ENCODE measurements at places on chromosomes 11 and 22.

DNA sequence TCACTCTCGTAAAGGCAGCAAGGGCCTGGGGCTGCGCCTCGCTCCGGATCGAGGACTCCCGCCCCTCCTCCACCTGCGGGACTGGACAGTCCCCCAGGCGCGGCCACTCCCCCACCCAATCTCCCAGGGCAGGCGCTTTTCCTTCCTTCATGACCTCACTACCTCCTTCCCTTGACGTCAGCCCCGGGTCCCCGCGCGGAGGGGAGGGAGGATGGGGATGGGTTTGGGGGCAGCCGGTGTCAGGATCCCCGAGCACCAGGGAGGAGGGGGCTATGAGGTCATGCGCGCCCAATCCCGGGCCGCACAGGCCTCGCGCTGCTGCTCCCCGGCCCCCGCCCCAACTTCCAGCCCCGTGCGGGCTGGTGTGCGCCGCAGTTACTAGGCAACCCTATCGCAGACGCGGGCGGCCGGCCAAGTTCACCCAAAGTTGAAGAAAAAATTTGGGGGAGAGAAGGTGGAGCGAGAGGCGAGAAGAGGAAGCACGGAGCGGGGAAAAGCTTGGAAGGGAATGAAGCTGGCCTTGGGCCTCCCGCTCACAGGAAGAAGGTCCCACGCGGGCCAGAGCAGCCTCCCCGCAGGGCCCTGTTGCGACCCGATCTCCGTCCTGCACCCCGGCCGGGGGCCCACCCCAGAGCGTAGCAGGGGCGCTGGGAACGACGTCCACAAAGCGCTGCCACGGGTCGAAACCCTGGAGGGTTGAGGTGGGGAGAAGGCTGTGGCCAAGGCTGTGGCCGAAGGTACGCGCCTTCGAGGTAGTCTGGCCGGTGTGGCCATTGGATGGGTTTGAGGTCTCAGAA lies 8.3 kb downstream of the WT1 start:
- no peak for DNase-seq

DNA sequence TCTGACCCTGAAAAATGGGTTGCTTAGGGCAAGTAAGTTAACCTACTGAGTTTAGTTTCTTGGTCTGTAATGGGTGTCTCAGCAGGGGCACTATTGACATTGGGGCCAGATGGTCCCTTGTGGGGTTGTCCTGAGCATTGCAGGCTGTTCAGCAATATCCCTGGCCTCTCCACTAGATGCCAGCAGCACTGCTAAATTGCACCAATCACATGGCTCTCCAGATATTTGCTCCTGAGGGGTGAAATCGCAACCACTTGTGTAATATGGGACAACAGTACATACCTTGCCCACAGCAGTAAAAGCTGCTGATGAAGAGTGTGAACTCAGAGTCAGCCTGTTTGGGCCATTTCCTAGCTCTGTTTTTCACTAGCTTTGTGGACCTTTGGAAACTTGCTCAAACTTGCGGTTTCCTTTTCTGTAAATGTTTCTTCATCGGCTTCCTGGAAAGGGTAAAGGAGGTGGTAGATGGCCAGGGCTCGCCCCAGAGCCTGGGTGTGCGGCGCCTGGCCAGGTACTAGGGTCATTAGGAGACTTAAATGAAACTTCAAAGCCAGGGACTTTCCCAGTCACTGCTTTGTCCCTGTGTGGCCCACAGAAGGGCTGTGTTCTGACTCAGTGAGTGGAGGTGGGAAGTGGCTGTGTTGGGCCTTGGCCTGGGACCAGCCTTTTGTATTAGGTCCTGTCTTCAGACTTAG lies 13.0 kb downstream of the NCF4 start:
- DNase-seq: peak; percentile 12

- no peak for DNase-seq
These were observed 4.1 kb downstream of the BDNF start for GRCh38 chr11:27696115-27696514.

DNA sequence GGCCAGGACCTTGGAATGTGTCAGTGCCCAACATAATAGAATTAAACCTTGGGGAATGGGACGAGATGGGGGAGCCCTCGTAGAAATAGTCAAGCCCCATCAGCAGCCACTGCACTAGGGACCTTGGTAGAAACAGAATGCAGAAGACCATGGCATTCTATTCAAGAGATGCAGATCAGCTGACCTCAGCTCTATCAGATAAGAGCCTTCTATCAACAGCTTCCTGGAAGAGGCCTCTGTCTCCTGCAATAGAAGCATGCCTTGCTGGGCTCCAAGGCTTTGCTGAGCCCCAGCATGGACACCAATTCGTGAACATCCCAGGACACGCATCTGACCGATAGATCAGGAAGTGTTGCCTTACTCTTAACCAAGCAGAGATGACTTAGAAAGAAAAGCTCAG lies 27.5 kb upstream of the FLI1 start:
- DNase-seq: no peak

- DNase-seq: no peak
These were observed 630 bp downstream of the CASP4 start for GRCh38 chr11:104967534-104968354.

DNA sequence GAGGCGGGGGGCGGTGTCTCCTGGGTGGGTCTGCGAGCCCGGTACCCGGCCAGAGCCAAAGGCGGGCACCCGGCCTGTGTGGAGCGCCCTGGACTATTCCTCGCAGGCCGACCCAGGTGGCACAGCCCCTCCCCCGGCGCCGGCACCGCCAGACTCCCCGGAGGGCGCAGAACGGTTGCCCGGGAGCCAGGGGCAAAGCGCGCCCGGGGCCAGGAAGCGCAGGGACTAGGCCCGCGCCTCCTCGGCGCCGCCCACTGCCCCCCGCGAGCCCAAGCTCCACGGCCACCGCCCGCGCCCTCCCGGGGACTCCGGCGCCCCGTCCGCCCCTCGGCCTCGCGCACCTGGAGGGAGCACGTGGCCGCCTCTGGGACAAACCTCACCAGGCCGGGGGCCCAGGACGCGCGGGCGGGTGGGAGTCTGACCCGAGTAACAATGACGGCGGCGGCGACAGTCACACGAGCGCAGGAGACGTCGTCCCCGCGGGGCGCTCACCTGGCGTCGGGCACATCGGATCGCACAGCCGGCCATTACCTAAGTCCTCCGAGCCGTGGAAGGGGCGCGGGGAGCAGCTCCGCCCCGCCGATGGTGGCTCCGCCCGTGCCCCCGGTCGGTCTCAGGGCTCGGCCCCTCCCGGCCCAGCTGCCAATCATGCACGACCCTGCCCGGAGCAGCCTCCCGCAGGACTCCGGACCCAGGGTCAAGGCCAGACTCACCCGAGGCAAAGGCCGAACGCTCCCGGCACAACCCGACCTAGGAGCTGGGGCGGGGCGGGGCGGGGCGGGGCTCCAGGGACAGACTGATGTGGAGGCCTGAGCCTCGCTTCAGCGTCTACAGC lies 7.4 kb downstream of the PLXNB2 start:
- DNase-seq: no peak

GRCh38 chr22:49643998-49644397 lies 183.7 kb downstream of the BRD1 start:
- no peak for DNase-seq

- no peak for DNase-seq
These were observed 17.1 kb downstream of the IFT27 start for GRCh38 chr22:36758792-36759271.

GRCh38 chr11:73932781-73933180 lies 18.0 kb upstream of the DNAJB13 start:
- DNase-seq: no peak

GRCh38 chr11:131584785-131585592 lies 214.6 kb downstream of the NTM start:
- no peak for DNase-seq

DNA sequence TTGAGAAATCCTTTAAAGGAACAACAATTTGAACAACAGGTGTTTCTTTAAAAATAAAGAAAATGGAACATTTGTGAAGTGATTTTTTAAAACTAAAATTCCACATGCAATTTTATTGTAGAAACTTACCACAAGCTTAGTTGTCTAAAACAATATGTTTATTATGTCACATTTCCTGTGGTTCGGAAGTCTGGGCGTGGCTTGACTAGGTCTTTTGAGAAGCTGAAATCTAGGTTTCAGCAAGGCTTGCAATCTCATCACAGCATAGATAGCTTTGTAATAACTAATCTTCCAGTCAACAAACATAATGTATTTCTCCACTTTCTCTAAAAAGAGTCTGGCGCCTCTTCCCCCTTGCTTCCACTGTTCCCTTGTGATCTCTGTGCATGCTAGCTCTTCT lies 27.0 kb downstream of the MS4A6A start:
- no peak for DNase-seq

DNA sequence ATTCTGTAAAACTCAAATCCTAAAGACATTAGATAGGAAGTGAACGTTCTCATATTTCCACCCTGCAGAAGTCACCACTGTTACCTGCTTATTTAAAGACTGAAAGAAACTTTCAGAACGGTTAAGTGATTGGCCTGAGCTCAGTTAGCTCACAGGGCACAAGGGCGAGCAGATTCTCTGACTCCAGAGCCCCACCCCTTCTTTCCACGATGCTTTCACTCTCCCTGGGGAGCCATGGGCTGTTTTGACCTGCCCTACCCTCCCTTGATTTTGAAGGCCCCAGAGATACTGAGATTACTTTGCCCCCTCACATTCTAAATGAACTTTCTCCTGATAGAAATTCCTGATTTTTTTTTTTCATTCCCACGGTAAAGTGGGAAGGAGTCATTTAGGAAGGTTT lies 33.9 kb downstream of the ARHGAP1 start:
- no peak for DNase-seq

- peak; percentile 36 for DNase-seq
These were observed 26.7 kb downstream of the FLI1 start for GRCh38 chr11:128720522-128720985.

GRCh38 chr22:26780521-26780920 lies 123.1 kb downstream of the MIAT start:
- DNase-seq: no peak

DNA sequence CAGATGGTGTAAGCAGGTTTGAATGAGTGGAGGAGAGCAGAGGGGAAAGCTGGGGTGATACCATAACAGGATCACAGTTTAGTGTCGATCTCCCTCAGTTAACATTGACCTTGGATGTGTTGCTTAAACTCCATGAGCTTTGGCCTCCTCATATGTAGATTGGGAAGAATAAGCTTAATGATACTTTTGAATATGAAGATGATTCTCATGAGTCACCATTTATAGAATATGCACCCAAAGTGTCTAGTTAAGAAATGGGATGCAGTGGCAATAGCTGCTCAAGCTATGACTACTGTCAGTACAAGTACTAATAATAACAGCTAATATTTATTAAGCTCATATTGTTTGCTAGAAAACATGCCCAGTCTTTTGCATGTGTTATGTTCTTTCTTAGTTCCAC lies 236.2 kb upstream of the KIRREL3 start:
- no peak for DNase-seq

GRCh38 chr11:10392095-10393079 lies 62.7 kb upstream of the AMPD3 start:
- DNase-seq: no peak
